ENCODE measurements at places on chromosomes 2 and 18.

DNA sequence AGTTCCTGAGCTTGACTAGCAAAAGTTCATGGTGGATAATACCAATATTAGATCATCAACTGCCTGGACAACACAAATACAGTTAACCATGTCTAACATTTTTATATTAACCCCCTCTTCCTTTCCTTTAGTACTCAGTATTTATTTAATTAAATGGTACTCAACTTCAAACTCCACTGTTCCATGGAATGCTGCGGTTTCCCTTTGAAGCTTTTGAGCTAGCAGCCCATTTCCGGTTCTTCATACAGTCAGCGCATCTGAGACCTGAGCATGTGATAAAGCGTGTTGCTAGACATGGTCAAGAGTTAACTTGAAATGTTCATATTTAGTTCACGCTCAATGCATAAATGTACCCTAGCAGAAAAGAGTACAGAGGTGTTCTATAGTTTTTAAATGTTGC, 278.4 kb downstream of the ALPK2 start:
- DNase-seq: peak; percentile 72

- no peak for DNase-seq
These were observed 1.8 kb downstream of the NMI start for GRCh38 chr2:151287513-151288250.

DNA sequence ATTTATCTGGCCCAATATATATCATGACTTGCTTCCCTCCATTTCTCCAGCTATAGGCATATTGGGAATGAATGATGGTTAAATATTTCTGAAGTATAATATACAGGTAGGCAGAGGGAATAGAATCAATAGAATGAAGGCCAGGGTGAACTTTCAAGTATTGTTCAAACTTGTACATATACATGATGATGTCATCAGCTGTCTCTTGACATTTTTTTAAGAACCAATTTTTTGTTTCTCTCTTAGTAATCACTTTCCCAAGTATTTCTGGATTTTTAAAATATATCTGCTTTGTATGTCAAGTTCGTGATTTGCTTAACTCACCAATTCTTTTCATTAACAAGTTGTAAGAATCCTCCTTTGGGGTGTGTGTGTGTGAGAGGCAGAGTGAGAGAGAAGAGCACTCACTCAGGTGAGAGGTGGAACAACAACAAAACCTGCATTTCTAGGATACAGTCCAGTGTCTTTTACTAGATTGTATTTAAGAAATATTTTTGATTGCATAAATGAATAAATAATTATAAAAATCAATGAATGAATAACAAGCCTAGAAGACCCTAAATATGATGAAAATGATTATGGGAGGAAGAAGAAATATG, 1239.1 kb downstream of the LRP1B start:
- no peak for DNase-seq

DNA sequence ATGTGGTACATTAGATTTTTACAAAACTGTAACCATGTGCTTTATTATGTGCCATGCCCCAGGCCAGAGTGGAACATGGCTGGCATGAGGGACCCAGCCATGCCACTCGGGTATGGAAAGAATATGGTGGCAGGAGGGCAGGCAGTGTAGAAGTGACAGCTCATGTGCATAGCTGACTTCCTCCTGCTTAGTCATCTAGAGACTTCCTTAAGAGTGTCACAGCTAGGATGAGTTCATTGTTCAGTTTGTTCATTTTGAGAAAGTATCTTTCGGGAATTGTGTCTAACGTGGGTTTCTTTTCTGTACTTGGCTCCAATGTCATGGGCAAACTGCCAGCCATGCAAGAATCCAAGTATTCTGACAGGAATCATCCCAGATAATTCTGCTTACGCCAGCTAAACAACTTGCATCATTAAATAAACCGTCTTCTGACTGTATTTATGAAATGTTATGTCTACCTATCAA, 94.3 kb upstream of the ITGB6 start:
- DNase-seq: peak; percentile 84

Measured in iris pigment epithelial cell (primary cell).